ENCODE measurements at places on chromosomes 7 and 10.

GRCh38 chr10:98694883-98695282 lies 248.1 kb upstream of the HPS1 start:
- no peak for DNase-seq

DNA sequence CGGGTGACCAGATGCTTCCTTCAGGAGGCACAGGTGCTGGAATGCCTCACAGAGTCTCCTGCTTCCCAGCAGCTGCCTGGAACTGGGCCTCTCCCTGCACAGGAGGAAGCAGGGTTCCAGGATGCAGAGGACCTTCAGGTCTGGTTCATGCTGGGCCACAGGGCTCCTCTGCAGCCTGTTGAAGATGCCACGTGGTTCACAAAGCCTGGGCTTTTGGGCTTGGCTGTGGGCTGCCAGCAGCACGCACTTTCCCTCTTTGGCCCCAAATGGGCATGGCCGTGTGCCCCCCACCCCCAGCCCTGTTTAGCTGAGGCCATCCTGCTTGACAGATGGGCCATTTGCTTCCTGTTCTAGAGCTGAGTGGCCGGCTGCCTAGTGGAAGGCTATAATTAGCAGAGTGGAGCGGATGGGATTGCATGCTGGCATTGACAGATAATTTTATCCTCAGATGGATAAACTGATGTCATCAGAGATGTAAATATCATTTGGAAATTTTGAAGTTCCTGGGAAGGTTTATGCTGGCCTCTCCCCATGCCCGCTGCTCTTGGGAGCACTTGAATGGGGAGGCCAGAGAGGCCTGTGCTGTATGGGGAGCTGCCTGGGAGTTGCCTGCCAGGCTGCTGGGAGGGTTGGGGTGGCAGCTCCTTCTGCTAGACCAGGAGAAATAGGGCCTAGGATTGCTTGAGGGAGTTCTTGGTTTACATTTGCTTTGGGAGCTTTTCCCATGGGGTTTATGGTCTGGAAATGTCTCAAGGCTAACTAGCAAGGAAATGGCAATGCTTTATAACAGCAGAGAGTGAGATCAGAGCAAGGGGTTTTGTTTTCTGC lies 28.2 kb downstream of the TSPAN15 start:
- no peak for DNase-seq

- no peak for DNase-seq
Measured at GRCh38 chr10:13390604-13391522, 42.8 kb upstream of the SEPHS1 start.

GRCh38 chr10:59124187-59124586 lies 52.3 kb upstream of the PHYHIPL start:
- no peak for DNase-seq

DNA sequence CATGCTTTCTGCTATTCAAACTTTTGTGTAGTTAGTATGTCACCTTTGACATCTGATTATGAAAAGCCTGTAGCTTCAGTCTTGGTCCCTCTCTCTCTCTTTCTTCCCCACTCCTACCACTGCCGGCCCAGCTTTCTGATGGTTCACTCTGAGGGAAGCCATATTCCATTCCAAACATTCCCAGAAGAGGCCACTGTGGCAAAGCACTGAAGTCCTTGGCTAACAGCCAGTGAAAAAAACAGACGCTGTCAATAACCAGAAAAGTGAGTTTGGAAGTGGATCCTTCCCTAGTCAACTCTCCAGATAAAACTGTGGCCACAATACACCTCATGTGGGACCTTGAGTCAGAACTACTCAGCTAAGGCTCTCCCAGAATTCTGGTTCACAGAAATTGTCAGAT lies 950.7 kb upstream of the PHF14 start:
- no peak for DNase-seq

GRCh38 chr7:44535348-44536064 lies 5.6 kb downstream of the NPC1L1 start:
- DNase-seq = no peak

DNA sequence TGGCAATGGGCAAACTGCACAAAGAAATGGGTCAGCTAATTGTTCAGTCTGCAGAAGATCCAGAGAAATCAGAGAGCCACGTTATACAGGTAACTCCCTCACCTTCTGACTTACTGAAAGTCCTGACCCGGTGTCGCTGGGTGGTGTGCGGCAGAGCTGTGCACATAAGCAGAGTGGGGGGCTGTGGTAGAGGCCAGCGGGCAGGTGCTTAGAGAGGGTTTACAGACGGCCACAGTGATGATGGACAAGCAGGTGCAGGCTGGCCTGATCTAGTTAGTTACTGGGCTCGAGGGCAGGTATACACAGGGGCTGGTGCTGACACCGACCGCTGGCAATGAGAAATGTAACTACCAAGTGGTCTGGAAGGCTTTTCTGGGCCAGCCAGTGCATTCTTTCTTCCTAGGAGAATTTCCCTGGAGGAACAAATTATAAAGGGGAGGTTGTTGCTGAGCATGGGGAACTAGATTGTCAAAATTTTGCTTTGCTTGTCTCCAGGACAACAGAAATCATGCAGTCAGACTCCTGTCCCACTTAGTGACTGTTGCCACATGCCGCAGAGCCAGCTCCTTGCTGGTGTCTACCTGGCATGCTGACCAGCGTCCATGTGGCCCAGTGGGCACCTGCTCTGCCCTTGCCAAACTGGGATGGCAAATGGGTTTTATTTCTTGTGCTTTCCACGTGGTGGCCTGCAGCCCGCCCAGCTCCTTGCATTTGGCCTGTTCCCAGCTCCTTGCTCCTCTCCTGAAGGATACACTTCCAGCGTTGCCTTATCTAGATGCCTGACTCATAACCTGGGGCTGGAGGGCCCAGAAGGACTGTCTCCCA lies 28.8 kb downstream of the DENND10 start:
- no peak for DNase-seq

- DNase-seq = no peak
Measured at GRCh38 chr7:23105086-23105643, 420 bp upstream of the KLHL7 start.

- no peak for DNase-seq
Measured at GRCh38 chr10:60167050-60167449, 222.6 kb downstream of the ANK3 start.

GRCh38 chr7:18064242-18064838 lies 36.7 kb upstream of the PRPS1L1 start:
- DNase-seq = no peak

- peak; percentile 68 for DNase-seq
Measured at GRCh38 chr7:44639671-44640321, 33.4 kb downstream of the OGDH start.

GRCh38 chr10:28925121-28925663 lies 247.9 kb downstream of the BAMBI start:
- no peak for DNase-seq
